ENCODE measurements at places on chromosomes 4 and X.

- DNase-seq = no peak
Measured at GRCh38 chr4:7422151-7422897, 12.4 kb downstream of the PSAPL1 start.

DNA sequence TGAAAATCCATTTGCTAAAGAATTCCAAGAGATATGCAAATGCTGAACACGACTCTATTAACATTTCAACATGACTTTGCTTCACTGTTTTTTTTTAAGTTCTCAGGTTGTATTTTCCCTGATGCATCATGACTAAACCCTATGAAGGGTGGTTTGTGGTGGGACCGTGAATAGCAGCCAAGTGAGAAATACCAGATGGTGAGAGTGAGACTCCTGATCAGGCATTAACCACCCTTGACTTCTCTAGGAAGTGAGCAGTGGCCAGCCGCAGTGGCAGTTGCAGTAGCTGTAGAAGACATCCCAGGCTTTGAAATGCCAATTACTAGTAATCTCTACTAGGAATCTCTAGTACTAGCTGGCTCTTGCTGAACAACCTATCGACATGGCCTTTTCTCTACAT is 383.4 kb downstream of the FAM133A start:
- DNase-seq = no peak

GRCh38 chr4:106186201-106186600 is 129.8 kb downstream of the TBCK start:
- no peak for DNase-seq

DNA sequence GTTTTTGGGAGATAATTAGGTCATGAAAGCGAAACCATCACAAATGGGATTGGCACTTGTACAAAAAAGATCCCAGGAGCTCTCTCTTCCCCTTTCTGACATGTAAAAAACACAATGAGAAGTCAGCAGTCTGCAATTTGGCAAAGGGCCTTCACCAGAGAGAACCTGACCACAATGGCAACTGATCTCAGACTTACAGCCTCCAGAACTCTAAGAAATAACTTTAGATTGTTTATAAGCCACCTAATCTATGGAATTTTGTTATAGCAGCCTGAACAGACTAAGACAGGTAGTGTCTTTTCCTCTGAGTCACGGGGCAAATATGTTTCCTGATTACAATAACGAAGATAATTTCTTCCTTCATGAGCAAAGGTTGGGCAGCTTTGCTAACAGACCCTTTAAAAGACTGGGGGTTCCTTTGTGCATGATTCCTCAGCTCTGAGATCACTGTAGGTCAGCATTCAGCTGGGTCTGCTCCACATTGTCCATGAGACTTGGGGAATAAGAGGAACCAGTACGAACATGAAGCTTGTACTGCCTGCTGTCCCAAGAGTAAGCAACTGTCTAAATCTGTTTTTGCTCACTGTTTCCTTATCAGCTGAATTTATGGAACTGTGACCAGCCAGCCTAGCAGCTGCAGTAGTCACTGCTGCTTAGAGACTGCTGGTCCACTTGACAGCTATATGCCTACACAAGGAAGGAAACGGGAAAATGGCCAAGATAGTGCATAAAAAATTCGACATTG is 191.6 kb downstream of the ANAPC10 start:
- DNase-seq = no peak

DNA sequence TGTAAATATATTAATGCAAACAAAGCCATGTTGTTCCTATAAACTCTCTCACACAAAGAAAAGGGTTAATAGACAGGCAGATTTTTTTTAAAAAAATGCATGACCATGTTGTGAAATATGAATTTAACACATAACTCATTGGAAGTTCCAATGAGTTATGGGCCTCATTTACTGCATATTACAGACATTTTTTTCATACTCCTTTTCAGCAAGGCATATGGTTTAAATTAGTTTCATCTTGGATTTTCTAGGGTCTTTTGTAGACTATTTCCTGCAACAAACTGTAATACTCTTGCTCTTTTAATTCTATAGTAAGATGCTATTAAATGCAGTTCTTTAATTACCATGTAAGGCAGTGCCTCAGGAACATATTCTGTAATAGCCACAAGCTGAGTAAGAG is 323.1 kb downstream of the GBA3 start:
- DNase-seq = no peak

DNA sequence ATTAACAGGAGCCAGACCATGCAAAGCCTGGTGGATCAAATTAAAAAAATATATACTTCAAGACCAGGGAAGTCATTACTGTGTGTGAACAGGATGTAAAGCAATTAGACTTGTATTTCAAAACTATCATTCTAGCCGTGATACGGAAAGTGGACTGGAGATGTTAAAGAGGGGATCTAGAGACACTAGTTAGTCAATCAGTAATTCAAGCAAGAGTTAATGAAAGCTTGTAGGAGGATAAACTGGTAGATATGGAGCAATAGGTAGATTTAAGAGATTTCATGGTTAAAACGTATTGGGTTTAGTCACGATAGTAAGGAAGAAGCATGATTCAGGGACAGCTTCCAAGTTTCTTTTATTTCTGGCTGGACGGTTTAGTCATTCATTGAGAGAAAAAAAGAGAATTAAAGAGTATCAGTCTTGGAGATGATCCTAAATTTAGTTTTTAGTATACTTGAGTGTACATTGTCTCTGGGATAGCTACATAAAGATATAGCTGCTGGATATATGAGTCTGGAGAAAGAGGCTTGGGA is 3.9 kb downstream of the MAD2L1 start:
- no peak for DNase-seq

- DNase-seq = no peak
Measured at GRCh38 chr4:76252271-76252653, 741 bp downstream of the FAM47E start.

DNA sequence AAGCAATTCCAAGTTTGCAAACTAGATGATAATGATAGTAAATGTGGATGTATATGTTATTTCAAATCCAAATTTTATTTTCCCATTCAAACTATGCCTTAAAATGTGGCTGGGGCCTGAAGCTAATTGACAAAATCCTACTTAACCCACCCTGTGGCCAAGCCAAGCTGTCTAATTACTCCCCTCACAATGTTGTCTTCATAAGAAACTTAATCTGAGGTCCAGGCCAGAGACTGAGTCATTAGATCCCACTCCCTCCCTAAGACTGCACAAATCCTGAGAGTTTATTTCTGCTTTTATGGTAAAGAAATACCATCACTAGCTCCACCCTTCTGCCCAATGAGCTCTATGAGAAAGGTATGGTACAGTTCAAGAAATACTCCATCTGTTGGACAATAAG is 16.6 kb downstream of the SMPX start:
- DNase-seq = no peak

GRCh38 chrX:30990361-30990760 is 81.5 kb downstream of the FTHL17 start:
- DNase-seq = no peak

DNA sequence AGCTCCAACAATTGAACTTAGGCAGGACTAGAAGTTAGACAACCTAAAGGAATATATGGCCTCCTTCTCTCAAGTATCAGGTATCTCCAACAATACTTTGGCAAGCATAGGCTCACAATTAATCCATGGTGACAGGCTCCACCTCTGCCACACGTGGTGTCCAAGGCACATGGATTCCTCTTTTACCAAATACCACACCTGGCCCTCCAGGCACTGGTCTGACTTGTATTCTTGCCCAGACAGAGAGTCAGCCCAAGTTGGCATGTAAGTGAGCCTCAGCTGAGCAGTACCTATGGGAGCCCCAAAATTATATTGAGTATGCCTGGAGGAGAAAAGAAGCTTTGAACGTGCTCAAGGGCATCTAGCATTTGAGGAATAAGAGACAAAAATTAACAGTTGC is 19.6 kb downstream of the SRPX2 start:
- no peak for DNase-seq

DNA sequence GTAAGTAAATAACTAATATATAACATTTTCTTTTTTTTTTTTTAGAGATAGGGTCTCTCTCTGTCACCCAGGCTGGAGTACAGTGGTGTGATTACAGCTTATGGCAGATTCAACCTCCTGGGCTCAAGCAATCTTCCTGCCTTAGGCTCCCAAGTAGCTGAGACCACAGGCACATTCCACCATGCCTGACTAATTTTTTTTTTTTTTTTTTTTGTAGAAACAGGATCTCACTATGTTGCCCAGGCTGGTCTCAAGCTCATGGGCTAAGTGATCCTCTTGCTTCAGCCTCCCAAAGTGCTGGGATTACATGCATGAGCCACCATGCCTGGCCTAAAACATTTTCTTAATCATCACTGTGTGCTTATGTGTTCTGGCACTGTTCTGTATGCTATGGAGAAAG is 32.8 kb downstream of the MGARP start:
- DNase-seq = no peak

- no peak for DNase-seq
Measured at GRCh38 chr4:20119141-20119540, 132.6 kb upstream of the SLIT2 start.

- no peak for DNase-seq
Measured at GRCh38 chr4:96642490-96642889, 802.6 kb downstream of the PDHA2 start.

DNA sequence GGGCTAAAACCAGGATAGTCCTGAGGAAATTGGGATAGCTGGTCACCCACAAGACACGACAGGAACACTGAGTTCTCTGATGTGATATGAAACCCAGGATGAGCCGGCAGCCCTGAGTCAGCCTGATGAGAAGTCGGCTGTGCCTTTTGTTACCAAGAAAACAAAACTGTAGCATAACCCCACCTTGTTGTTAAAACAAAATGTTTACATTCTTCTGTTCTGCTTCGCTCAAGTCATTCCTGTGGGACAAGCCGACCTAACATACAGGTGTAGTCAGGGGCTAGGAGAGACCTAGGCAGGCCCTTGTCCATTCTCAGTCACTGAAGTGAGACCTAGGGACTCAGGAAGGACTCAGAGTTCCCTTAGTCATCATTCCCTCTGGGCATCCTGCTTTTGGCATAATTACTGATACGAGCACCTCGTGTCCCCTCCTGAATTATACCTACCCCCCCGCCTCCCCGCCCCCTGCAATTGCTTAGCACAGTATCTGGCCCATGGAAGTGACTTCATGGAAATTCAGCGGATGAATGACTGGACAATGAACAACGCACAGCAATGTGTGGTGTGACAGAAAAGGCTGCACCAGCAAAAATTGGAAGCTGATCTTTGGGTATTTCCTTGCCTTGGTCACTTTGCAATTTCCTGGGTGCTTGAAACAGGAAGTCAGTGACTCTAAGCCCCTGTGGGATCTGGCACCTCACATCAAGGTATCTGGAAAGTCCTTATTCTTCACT is 31.9 kb upstream of the TLR2 start:
- DNase-seq = no peak

DNA sequence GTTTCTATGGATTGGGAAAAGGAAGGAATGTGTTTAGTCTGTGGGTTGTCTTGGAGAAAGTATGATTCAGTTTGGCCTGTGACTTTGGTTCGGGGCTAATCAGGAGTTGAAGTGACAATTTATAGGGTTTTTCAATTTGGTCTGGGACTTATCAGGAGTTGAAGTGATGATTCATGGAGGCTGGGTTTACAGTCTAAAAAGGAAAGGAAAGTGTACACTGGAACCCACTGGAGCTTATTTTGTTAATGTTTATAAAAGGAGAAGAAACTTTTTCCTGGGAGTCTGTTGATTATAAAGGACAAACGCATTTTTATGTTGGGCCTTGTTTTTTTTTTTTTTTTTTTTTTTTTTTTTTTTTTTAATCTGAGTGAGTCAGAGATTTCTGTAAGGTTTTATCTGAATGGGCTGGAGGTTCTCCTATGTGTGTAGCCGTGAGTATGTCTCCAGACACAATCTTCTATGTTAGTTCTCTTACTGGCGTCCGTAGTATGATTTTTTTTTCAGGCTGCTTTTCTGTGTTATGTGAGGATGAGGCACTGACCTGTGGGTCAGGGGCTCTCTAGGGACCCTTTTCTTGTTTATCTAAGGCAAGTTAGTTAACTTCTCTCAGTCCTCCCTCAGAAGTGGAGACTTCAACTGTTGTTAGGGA is 33.0 kb upstream of the RAB9B start:
- DNase-seq = no peak

DNA sequence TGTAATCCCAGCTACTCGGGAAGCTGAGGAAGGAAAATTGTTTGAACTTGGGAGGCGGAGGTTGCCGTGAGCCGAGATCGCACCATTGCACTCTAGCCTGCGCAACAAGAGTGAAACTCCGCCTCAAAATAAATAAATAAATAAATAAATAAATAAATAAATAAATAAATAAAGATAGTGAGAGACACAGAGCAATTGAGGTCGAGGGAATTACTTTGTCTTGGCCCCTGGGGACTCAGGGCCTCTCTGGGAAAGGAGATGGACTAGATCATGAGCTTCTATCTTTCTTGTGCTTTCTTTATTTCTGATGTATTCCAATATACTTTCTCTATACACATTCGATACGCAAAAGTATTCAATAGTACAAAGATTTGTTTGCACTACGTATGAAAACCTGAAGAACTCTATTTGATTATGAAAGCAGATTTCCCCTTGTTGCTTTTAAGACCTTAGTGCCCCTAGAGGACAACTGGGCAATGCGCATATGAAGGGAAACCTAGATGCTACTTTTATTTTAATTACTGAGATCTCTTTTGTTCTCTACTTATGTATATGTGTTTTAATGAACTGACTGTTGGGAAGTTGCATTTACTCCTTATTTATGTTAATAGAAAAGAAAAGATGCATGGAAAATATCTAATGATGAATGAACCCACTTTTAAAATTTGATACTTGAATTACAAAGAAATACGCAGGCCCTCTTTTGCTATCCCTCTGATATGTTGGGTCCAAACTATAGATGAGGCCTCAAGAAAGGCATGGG is 12.8 kb upstream of the ELOVL6 start:
- DNase-seq = no peak

DNA sequence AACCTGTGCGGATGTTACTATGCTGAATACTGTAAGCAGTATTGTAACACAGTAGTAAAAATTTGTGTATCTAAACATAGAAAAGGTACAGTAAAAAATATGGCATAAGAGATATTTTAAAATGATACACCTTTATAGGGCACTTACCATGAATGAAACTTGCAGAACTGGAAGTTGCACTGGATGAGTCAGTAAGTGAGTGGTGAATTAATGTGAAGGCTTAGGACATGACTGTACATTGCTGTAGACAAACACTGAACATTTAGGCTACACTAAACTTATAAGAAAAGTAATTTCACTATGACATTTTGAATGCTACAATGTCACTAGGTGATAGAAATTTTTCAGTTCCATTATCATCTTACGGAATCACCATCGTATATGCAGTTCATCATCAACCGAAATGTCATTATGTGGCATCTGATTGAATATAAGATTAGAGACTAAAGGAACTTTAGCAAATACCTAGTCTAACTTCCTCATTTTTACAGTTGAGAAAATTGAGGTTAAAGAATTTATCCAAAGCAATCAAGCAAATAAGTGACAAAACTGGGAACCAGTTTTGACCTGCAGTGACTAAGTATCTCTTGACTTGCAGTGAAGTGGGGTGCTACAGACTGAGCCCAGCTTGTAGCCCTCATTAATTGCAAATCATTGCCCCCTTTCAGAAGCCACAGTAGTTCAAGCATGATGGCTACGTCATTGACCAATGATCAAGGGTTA is 55.3 kb downstream of the EGF start:
- no peak for DNase-seq
